Ureter (tissue), 1 donor: ENCODE measurements at places on chromosomes 6 and 20. TPM values are rescaled to one million over a fixed set of nuclear protein-coding genes. Genes with fewer than 3 reads are reported as not detected.

The OOEP gene
- not detected for total RNA-seq

The SMLR1 gene
- not detected for total RNA-seq

The LHFPL5 gene
- not detected for total RNA-seq

The DZANK1 gene
- 7.1 TPM for total RNA-seq

The ULBP1 gene
- total RNA-seq = 2.5 TPM

The MLN gene
- not detected for total RNA-seq

The FAM229B gene
- total RNA-seq = 17.8 TPM

The OTOR gene
- total RNA-seq = not detected

The SLC44A4 gene
- total RNA-seq = 79.8 TPM

The WFDC5 gene
- 0.78 TPM for total RNA-seq

DNA sequence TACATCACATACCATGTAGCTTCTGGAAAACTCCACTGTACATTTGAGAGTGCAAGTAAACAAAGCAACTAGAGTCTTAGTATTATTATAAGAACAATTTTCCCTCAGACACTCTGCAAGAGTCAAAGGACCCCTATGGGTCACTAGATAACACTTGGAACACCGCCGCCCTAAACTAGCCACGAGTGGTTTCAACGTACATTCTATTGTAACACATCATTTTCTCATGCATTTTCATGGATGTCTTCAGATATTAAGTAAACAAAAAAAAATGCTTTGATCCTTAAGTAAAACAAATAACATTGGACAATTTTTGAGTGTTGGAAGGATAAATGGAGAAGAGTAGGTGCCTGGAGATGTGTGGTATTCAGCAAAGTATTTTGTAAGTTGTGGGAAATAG lies 3.2 kb upstream of the RNF146 start:
- no peak for DNase-seq

DNA sequence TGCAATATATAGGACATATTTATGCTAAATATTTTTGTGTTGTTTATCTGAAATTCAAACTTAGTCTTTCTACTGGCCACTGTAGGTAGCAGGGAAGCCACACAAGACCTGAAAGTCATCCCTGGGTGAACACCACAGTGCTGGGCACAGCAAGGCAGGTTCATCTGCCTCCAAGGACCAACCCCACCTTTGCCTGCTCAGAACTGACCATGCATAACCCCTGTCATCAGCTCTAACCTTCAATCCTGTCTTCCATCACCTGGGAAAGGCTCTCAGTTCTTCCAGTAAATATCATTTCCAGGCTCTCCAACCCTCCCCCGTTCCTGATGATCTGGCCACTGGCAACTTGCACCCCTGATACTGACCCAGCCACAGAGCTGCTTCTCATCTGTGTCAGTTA lies 32.7 kb upstream of the CST7 start:
- DNase-seq = no peak

- DNase-seq = no peak
Measured at GRCh38 chr6:38714239-38715015, 684 bp upstream of the DNAH8 start.

GRCh38 chr6:149905911-149906371 lies 8.0 kb upstream of the RAET1E start:
- no peak for DNase-seq

DNA sequence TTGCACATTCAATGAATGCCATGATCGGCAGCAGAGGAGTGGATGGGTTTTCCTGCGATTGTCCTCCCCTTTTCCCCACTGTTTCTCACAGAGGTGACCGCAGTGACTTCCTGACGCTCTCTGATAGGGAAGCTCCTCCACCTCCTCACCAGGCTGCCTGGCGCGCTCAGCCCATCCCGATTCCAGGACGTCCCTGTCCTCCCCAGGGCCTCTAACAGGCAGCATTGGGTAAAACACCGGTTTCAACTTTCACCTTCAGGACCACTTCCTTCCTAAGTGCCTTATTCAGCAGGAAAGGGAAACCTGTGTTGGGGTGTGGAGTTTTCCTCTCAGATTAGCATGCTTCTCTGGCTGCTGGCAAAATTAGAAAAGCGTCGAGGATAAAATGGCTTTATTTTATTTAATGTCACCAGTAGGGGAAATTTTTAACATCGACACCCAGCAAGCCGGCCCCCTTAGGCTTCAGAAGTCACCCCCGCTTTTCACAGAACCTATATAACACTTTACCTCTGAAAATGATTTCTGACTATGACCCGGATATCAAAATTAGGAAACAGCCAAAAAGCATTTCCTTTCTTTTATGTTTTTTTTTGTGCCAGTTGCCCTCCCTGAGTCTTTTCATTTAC lies 570.4 kb upstream of the GJE1 start:
- peak; percentile 44 for DNase-seq

GRCh38 chr6:29506446-29507067 lies 18.8 kb upstream of the MAS1L start:
- DNase-seq = no peak

- DNase-seq = no peak
Measured at GRCh38 chr6:39256294-39256940, 27.1 kb upstream of the KCNK5 start.

- DNase-seq = no peak
Measured at GRCh38 chr6:41700463-41701347, 34.7 kb downstream of the TFEB start.

GRCh38 chr6:466564-466963 lies 75.0 kb downstream of the IRF4 start:
- DNase-seq = no peak

DNA sequence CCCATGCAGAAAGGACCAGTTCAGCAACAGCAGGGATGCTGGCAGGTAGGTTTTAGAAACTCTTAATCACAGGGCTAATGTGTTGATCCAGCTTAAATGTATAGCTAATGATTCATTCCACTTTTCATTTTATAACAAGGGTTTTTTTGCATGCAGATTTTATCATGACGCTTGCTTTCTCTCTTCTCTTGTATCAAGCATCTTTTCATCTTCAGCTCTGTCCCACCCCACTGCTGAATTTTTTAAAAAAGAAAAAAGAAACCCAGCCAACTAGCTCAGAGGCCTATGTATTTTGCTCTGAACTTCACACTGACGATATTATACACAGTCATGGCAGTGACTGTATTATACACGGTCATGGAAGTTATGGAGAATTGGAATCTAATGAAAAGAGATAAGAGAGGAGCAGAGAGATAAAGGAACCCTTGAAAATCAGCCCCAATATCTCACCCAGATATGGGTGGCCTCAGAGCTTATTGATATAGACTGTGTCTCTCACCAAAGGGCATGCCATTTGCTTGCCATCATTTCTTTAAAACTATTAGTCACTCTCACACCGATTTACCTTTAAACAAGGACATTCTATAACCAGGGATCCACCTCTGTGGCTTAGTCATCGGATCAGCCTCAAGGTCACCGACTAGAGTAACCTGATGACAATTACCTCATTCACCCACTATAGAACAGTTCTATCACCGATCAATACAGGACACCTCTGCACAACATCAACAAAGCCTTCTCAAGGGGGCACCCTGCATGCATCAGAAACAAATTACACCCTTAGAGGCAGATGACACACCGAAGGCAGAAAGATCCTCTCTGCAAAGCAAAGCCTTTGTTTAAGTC lies 222.0 kb downstream of the ATXN1 start:
- no peak for DNase-seq

- no peak for DNase-seq
Measured at GRCh38 chr6:36242626-36243025, 27.2 kb upstream of the PNPLA1 start.

DNA sequence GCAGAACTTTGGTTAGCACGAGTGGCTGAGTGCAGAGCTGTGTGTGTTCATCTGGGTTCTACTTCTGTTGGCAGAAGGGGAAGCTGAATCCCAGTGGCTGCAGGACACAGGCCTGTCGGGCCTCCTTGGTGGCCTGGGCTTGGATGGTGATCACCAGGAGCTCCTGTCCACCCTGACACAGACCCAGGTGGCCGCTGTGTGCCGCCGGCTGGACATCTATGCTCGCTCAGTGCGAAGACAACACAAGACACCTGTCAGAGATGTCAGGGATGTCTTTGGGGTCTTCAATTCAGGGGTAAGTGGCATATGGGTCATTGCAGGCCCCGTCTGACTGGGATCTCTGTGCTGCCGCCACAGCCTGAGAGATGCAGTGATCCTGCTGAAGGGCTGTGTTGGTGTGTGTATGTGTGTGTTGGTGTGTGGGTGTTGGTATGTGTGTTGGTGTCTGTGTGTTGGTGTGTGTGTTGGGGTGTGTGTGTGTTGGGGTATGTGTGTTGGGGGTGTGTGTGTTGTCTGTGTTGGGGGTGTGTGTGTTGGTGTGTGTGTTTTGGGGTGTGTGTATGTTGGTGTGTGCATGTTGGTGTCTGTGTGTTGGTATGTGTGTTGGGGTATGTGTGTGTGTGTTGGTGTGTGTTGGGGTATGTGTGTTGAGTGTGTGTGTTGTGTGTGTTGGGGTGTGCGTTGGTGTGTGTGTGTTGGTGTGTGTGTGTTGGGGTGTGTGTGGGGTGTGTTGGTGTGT lies 25.5 kb downstream of the ARHGAP40 start:
- no peak for DNase-seq
